Astrocyte (in vitro differentiated cells and primary cell): ENCODE measurements at places on chromosomes 7 and 10.
A peak's percentile ranks its signal among the peaks of the same experiment; 100 is the strongest.

- H3K27ac ChIP-seq = no peak overlapping the region
- no peaks in the 10 kb centered on the region for H3K27me3 ChIP-seq
- no peaks in the 10 kb centered on the region for H3K36me3 ChIP-seq
- no peak overlapping the region for H3K4me3 ChIP-seq
- peaks cover 13% of the 10 kb centered on the region for H3K4me1 ChIP-seq
These were observed 54.6 kb downstream of the TMEM209 start for GRCh38 chr7:130150587-130150986.

DNA sequence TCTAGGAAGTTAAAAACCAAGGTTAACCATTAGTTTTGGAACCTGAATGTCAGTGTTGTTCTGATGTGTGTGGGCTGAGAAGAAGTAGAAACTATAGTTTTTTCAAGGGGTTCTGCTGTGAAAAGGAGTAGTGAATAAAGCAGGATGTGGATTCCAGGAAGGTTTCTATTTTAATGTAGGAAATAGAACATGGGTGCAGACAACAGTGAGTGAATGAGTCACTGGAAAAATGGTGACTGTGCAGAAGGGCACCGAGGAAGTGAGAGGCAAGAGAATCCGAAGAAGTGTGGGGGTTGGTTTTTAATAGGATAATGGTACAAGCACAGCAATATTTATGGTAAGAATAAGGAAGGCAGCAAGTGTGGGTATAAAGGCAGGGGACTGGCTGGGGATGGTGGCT, 120.4 kb downstream of the ARHGAP21 start:
- H3K27ac ChIP-seq = peak overlapping the region; percentile 65
- peaks cover 36% of the 10 kb centered on the region for H3K36me3 ChIP-seq
- no peaks in the 10 kb centered on the region for H3K27me3 ChIP-seq
- DNase-seq = peak; percentile 61
- no peak overlapping the region for H3K4me3 ChIP-seq

DNA sequence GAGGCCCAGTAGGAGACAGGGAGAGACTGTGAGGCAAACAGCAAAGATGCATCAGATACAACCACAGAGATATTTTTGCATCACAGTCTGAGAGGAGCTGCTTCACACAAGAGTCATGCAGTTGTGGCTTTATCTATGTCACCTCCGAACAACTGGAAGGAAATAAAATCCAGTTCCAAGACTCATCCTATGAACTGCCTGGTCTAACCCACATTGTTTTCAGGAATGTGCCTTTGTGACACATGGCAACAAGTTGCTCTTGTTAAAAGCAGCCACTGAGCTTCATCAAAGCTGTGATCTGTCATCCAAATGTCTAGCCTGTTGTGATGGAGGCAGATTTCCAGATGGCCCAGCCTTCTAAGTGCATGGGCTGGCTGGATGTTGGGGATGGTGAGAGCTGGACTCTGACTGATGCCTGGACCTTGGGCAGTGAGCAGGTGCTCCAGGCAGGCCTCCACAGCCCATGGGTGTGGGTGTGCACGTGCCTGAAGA, 255.0 kb downstream of the BMPER start:
- H3K27me3 ChIP-seq = no peaks in the 10 kb centered on the region
- H3K4me3 ChIP-seq = no peak overlapping the region
- no peaks in the 10 kb centered on the region for H3K36me3 ChIP-seq

DNA sequence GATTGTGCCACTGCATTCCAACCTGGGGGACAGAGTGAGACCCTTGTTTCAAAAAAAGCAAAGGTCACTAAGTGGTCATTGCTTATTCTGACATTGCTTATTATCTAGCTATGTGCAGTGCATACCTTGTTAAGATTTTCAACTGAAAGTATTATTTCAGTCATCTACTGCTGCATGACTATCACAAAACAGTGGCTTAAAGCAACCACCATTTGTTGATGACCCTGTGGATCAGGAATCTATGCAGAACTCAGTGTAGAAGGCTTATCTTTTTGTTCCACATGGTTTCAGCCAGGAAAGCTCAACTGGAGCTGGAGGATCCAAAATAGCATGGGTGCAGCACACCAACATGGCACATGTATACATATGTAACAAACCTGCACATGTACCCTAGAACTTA, 23.1 kb downstream of the THNSL1 start:
- H3K27ac ChIP-seq = no peak overlapping the region
- no peak overlapping the region for H3K4me3 ChIP-seq
- H3K36me3 ChIP-seq = no peaks in the 10 kb centered on the region
- DNase-seq = no peak
- no peaks in the 10 kb centered on the region for H3K4me1 ChIP-seq

DNA sequence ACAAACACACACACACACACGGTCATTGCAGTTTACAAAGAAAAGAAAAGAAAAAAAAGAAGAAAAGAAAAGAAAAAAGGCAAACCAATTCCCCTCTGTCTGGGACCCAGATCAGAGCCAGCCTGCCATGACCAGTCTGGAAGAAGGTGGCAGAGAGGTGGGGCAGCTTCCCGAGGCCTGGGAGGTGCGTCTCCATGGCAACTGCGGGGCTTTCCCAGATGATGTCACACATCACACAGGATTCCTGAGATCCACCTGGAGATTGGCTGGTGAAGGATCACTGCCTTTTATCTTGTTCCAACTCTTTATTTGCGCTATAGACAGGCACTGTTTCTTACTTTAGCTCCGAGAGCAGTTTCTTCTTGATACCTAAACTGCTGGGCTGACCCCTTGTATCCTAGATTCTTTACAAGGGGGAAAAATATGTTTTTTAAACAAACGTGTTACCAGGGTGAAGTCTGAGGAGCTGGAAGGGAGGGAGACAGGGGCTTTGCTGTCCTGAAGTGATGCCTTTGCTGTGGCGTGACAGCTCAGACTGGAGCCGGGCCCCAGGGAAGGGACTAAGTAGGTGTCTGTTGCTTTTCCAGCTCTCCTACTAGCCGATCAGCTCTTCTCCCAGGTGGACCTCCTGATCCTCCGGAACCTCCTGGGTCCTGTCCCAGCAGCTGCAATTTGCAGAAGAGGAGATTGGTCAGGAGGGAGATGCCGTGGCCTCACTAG, 298.5 kb downstream of the KLF6 start:
- no peak overlapping the region for H3K27ac ChIP-seq
- no peak overlapping the region for H3K4me3 ChIP-seq
- H3K4me1 ChIP-seq = peaks cover 19% of the 10 kb centered on the region
- peak; percentile 67 for DNase-seq
- no peaks in the 10 kb centered on the region for H3K27me3 ChIP-seq

- H3K4me3 ChIP-seq = no peak overlapping the region
- no peaks in the 10 kb centered on the region for H3K36me3 ChIP-seq
- H3K27me3 ChIP-seq = no peaks in the 10 kb centered on the region
- H3K27ac ChIP-seq = no peak overlapping the region
- peak; percentile 64 for DNase-seq
- peaks cover 4% of the 10 kb centered on the region for H3K4me1 ChIP-seq
These were observed 296.7 kb upstream of the KLF6 start for GRCh38 chr10:4081685-4082111.

DNA sequence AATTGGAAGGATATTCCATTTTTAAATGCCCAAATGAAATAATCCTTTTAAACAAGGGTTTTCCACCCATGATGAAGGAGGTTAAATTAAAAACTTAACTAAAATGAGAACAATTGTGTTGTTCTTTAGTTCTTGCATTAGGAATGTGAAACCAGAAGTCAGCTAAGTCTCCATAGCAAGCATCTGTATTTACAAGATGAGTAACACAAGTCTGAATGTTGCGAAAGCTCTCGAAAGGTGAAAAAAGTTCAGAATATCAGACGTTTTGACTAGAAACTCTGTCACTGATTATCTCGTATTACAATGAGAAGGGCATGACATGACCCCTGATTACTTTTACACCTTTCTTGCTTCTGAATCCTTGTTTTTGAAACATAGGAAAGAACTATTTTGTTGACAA, 149.6 kb downstream of the BICC1 start:
- H3K36me3 ChIP-seq = no peaks in the 10 kb centered on the region
- peak overlapping the region; percentile 83 for H3K27ac ChIP-seq
- H3K4me3 ChIP-seq = no peak overlapping the region
- no peaks in the 10 kb centered on the region for H3K27me3 ChIP-seq
- DNase-seq = peak; percentile 94

DNA sequence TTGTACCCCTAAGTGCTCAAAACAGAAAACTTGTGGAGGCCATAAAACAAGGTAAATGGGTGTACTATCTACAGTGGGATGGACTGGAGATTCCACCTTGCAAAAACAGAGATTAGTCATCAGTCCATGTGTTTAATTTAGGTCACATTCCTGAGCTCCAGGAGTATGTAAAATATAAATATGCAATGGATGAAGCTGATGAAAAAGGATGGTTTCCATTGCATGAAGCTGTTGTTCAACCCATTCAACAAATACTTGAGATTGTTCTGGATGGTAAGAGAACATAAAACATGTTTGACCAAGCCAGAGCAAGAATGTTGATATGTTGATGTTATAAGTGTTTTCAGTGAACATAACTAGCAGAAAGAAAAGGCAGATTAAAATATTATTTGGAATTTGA, 14.6 kb downstream of the ASB15 start:
- H3K36me3 ChIP-seq = no peaks in the 10 kb centered on the region
- no peaks in the 10 kb centered on the region for H3K4me1 ChIP-seq
- no peak for DNase-seq
- H3K27ac ChIP-seq = no peak overlapping the region
- H3K4me3 ChIP-seq = no peak overlapping the region
- no peaks in the 10 kb centered on the region for H3K27me3 ChIP-seq

GRCh38 chr10:72736828-72737220, 44.9 kb downstream of the MCU start:
- H3K36me3 ChIP-seq = no peaks in the 10 kb centered on the region
- H3K4me1 ChIP-seq = peaks cover 3% of the 10 kb centered on the region
- peak overlapping the region; percentile 11 for H3K27ac ChIP-seq
- no peaks in the 10 kb centered on the region for H3K27me3 ChIP-seq

GRCh38 chr10:97888641-97889262, 39.1 kb downstream of the GOLGA7B start:
- peaks cover 15% of the 10 kb centered on the region for H3K4me1 ChIP-seq
- H3K27me3 ChIP-seq = peaks cover 5% of the 10 kb centered on the region
- H3K4me3 ChIP-seq = no peak overlapping the region
- H3K27ac ChIP-seq = peak overlapping the region; percentile 22
- no peaks in the 10 kb centered on the region for H3K36me3 ChIP-seq

- no peak overlapping the region for H3K27ac ChIP-seq
- peaks cover 2% of the 10 kb centered on the region for H3K27me3 ChIP-seq
- H3K4me3 ChIP-seq = no peak overlapping the region
- DNase-seq = no peak
These were observed 137.3 kb downstream of the AUTS2 start for GRCh38 chr7:69735582-69735981.

DNA sequence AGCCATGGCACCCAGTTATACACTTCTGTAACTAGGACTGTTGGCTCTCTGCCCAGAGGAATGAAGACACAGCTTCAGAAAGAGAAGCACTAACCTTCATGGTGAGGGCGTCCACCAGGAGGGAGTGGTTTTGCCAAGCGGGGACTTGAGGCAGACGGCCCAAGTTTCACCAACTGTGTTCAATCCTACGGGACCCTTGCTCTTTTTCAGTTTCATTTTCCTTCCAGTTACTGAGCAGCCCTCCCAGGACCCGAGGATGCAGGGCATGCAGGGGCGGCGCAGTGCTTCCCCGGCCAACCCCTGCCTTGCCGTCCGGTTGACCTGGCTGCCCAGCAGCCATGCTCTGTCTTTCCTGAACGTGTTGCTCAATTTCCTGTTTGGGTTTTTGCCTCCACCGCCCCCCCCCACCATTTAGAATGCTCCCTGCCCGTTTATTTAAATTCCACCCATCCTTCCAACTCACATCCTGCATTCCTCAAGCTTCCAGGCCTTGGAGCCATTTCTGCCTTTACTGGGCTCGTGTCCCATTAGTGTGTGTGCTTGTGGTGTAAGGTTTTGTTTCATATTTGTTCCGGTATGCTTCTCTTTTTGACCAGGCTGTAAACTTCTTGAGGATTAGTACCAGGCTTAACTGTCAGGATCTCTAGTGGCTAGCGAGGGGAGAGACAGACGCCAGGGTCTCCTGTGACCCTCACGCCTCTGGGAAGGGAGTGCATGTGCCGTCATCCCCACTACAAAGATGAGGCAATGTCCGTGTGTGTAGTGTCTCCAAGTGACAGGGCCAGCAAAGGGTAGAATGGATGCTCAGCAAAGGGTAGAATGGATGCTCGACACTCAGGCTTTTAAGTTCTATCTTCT, 31.6 kb downstream of the IL15RA start:
- peak overlapping the region; percentile 100 for H3K27ac ChIP-seq
- DNase-seq = peak; percentile 98
- H3K27me3 ChIP-seq = no peaks in the 10 kb centered on the region
- no peaks in the 10 kb centered on the region for H3K36me3 ChIP-seq

- no peak overlapping the region for H3K4me3 ChIP-seq
- H3K4me1 ChIP-seq = peaks cover 4% of the 10 kb centered on the region
- H3K27ac ChIP-seq = no peak overlapping the region
- no peak for DNase-seq
- no peaks in the 10 kb centered on the region for H3K27me3 ChIP-seq
These were observed 151.4 kb upstream of the ITGB1 start for GRCh38 chr10:33109384-33109783.

- no peak overlapping the region for H3K27ac ChIP-seq
- H3K36me3 ChIP-seq = no peaks in the 10 kb centered on the region
- H3K4me1 ChIP-seq = no peaks in the 10 kb centered on the region
- no peak for DNase-seq
- H3K27me3 ChIP-seq = no peaks in the 10 kb centered on the region
These were observed 247.3 kb downstream of the SUGCT start for GRCh38 chr7:40382145-40382544.

DNA sequence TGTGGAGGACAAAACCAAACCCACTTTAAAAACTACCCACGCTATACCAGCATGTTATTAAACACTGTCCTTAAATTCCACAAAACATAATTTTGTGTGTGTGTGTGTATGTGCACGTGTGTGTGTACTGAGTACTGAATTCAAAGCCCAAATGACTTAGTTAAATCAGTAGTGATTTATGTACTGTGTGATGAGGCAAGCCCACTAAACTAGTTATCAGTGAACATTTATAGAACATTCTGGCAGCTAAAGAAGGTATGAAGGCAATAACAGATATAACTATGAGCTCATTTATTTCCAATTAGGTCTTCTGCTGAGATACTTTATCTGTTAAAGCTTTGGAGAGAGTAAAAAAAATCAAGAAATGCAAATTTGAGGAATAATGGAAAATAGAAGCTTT, 115.1 kb downstream of the CPED1 start:
- no peak for DNase-seq
- no peaks in the 10 kb centered on the region for H3K4me1 ChIP-seq
- H3K36me3 ChIP-seq = no peaks in the 10 kb centered on the region
- H3K27ac ChIP-seq = no peak overlapping the region
- no peak overlapping the region for H3K4me3 ChIP-seq

- no peak overlapping the region for H3K4me3 ChIP-seq
- H3K4me1 ChIP-seq = peaks cover 17% of the 10 kb centered on the region
- no peaks in the 10 kb centered on the region for H3K36me3 ChIP-seq
- H3K27me3 ChIP-seq = no peaks in the 10 kb centered on the region
These were observed 117.0 kb downstream of the ADCY1 start for GRCh38 chr7:45691155-45691656.
